ENCODE measurements at places on chromosomes 16 and 17.

- DNase-seq = no peak
Measured at GRCh38 chr17:9054126-9054975, 33.0 kb downstream of the NTN1 start.

DNA sequence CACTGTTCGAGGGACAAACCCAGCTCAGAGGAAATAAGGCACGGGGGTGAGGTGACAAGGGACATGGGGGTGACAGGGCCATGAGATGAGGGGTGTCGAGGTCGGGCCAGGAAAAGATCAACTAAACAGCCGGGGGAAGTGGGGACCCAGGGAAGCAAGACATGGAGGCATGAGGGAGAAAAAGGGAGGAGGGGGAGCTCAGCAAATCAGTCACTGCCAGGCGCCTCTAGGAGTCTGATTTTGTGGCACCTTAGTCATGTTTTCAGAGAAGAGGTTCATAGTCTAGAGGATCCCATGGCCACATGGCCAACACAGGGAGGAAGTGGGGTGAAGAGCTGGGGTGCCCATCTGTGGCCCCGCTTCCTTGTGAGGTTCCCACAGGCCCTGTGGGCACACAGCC lies 814.5 kb downstream of the KCNJ18 start:
- DNase-seq = no peak

- DNase-seq = peak; percentile 70
Measured at GRCh38 chr16:89052890-89053724, 40.5 kb upstream of the ACSF3 start.

- no peak for DNase-seq
Measured at GRCh38 chr16:9159839-9160550, 68.6 kb downstream of the HAPSTR1 start.

All from NCI-H1105 (cell line).